ENCODE measurements at places on chromosomes 13 and 19.

- DNase-seq, result peak; percentile 70
These were observed at the start of gene ZNF610 for GRCh38 chr19:52336117-52336790. Gene ZNF610, plus strand, starts transcription at chr19:52336243. Its CDS starts 12,930 bp downstream, at chr19:52349173.

- no peak for DNase-seq
These were observed 17.5 kb upstream of the FLT3 start for GRCh38 chr13:28117689-28118377.

DNA sequence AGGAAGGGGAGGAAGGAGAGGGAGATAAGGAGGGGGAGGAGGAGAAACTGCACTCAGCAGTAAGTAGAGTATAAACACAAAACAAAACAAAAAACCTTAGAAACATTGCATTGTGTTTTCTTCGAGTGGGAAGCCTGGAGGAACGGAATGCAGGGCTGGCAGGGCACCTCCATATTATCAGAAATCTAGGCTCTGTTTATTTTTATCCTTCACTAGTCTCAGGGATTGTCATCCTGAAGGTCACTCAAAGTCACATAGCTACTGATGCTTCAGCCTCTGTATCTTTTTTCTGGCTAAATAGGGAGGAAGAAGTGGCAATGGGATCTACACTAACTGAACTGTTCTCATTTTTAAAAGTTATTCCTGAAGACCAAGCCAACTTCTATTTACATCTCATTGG, 467.8 kb downstream of the KCTD12 start:
- DNase-seq, result no peak

GRCh38 chr19:45769821-45770191, 754 bp upstream of the SIX5 start:
- DNase-seq, result peak; percentile 70

DNA sequence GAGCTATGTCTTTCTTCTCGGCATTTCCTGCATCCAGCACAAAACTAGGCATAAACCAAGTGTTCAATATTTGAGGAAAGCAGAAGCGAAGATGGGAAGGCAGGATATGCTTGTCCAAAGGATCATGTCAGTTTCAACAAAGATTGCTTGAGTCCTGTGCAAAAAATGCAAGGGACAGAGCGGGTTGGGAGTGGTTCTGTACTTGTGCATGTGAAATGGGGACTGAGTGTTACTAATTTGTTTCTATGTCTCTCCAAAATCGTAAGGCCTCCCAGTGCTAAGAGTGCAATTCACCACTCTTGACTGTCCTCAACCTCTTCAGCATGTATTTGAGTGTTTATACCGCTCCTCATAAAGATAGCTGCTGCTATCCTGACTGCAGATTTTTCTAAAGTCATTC, 166.2 kb downstream of the DLEU7 start:
- no peak for DNase-seq

DNA sequence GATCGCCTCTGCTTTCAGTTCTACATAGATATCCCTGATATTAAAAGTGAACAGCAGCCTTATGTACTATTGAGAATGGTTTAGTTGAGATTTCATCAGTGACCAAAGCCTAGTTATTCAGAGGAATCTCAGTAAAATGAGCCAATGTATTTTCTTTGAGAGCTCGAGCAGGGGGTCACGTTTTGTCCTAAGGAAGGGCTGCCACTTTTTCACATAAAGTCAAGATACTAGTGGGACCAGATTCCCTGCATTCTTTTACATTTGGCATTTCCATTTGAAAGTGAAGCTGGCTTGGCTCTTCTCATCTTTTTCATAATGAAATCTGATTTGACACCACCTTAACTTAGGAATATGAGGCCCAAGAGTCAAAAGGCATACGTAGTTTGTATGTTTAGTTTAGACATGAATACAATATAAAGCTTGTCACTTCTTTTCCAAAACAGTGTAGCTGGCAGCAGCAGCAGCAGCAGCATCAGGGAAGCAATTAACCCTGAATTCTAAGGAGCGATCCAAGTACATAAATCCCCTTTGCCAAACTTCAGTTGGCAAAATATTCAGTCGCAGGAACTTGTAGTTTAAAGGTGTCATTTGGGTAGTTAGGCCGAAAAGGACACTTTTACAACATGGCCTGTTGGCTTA, 1752.2 kb upstream of the PCDH20 start:
- no peak for DNase-seq

GRCh38 chr13:75752826-75753225, 116.7 kb downstream of the LMO7 start:
- no peak for DNase-seq

DNA sequence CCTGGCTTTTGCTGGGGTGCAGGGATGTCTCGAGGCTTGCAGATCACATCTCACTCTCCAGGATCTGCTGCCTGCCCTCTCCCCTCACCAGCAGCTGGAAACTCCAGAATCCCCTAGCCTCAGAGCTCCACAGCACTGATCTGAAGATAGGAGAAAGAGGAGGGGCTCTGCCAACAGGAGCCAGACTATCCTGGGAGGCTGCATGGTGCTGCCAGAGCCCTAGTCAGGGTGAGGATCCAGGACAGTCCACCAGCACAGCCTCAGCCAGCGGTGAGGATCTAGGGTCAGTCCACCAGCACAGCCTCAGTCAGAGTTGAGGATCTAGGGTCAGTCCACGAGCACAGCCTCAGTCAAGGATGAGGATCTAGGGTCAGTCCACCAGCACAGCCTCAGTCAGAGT, 65.2 kb downstream of the RAB20 start:
- DNase-seq, result no peak

- no peak for DNase-seq
These were observed 71.2 kb downstream of the GADD45B start for GRCh38 chr19:2547033-2547680.

DNA sequence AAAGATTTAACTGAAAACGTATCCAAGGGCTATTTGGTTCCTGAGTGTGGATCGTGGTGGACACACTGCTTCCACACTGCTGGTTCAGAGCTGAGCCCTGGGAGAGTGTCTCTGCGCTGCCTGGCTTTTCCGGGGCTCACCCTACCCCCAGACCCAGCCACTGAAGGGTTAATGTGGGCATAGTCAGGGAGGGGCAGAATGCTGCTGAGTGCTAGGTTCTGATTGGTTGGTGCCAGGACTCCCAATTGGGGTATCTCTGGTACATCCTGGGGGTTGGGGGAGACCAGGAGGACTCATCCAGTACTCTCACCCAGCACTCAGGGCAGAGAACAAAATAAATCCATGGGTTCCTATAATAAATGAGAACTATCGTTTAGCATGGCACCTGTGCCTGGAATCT, 142.3 kb downstream of the CACNA1A start:
- DNase-seq, result no peak

DNA sequence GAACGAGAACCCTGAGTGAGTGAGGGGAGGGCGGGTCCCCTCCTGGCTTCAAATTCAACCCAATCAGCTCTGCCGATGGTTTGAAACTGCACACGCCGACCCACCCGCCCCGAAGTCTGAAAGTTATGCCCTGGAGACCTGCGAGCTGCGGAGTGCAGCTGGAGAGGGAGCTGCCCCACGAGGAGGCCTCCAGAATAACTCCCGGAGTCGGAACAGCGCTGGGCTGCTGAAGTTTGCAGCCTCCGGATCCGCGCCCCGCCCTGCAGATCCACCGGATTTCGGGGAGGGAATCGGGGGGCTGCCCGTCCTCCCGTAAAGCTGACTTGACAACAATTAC, 7.0 kb downstream of the POU4F1 start:
- DNase-seq, result no peak

- DNase-seq, result no peak
These were observed 180.9 kb downstream of the B3GLCT start for GRCh38 chr13:31380715-31381114.

- no peak for DNase-seq
These were observed 6.5 kb upstream of the KCTD4 start for GRCh38 chr13:45207319-45207718.

DNA sequence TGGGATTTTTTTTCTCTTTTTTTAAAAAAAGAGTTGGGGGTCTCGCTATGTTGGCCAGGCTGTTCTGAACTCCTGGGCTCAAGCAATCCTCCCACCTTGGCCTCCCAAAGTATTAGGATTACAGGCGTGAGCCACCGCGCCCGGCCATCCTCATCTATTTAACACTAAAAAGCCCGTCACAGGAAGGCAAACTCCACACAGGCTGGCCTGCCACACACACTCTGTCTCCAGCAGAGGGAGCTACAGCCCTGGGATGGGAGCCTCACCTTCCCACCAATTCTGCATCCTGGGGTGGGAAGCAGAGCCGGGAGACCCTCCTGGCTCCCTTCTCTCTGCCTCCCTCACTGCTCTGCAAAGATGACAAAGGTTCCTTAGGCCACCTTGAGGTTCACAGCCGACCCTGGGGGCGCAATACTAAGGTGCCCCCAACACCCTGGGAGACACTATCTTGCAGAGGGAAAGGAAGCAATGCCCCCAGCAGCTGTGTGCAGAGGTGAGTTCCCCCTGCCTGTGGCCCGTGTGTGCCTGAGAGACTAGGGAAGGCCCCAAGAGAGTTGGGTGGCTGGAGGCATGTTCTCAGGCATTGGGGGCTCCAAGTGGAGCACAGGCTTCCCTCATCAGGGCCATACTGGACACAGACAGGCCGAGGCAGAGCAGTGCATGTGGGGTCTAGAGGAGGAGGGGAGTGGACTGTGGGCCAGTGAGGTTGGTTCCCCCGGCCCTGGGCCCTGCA, 27.4 kb upstream of the TIMM44 start:
- peak; percentile 45 for DNase-seq

- DNase-seq, result no peak
These were observed 63.9 kb downstream of the CEBPG start for GRCh38 chr19:33437393-33437820.

- DNase-seq, result no peak
These were observed 86.7 kb downstream of the ZAR1L start for GRCh38 chr13:32228330-32229041.

- no peak for DNase-seq
These were observed 11.7 kb downstream of the KCTD12 start for GRCh38 chr13:76874479-76874878.

DNA sequence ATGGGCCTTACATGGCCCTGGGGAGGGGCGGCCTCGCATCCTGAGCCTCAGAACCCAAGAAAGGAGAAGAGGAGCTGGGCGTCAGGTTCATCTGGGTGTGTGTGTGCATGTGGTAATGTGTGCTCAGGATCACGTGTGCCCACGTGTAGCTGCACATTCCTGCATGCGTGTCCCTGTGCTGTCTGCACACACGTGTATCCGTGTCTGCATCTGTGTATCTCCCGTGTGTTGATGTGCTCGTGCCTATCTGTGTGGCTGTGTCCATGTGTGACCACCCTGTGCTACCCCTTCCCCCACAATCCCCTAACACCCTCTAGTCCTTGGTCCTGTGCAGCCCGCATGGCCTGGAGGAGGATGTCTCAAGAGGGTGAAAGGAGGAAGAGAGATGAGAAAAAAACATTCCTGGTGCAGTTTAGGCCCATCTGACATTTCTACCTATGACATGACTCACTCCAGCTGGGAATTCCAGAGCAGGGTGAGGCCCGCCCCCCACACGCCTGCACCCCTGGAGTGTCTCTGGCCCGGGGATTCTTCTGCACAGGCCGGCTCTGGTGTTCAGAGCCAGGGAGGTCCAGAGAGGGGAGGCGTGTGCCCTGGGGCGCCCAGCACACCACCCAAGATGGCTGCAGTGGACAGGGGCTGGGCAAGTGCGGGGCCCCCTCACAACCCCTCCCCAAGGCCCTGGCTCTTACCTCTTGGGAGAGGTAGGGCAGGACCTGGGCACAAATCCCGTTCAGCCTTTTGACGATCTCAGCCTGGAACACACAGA, 7.1 kb downstream of the TLE5 start:
- DNase-seq, result no peak

GRCh38 chr13:40215311-40215710, 451.1 kb downstream of the FOXO1 start:
- DNase-seq, result no peak

- no peak for DNase-seq
These were observed at the start of gene ERICH4 for GRCh38 chr19:41442473-41443355. Gene ERICH4, plus strand, starts transcription at chr19:41443156. Its CDS starts 14 bp downstream, at chr19:41443170.

- DNase-seq, result no peak
These were observed 947.7 kb downstream of the EFNB2 start for GRCh38 chr13:105587786-105588185.

DNA sequence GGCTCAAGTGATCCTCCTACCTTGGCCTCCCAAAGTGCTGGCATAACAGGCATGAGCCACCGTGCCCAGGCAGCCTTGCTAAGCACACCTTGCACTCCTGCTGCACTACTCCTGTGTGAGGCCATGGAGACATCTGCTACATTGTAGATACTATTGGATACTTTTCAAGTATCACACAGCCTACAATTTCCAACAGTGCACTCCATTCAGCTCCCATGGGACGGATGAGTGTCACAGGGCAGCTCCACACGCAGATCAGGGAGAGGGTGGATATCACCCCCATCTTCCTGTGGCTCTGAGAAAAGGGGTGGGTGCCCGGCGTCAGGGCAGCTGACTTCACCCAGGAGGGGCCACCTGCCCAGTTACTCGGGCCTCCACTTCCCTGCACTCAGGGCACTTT, 39.1 kb upstream of the CCNE1 start:
- DNase-seq, result no peak

DNA sequence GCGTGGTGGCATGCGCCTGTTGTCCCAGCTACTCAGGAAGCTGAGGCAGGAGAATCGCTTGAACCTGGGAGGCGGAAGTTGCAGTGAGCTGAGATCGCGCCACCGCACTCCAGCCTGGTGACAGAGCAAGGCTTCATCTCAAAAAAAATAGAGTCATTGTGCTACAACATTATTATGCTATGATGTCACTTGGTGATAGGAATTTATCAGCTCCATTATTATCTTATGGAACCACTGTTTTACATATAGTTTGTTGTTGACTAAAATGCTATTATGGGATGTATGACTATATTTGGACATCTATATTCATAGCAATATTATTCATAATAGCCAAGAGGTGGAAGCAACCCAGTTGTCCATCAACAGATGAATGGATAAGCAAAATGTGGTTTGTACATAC, 26.4 kb upstream of the SLC7A1 start:
- DNase-seq, result no peak

GRCh38 chr13:25135896-25136295, 36.2 kb downstream of the AMER2 start:
- DNase-seq, result no peak

- DNase-seq, result peak; percentile 29
These were observed 9.6 kb downstream of the ABHD13 start for GRCh38 chr13:108227651-108228272.

DNA sequence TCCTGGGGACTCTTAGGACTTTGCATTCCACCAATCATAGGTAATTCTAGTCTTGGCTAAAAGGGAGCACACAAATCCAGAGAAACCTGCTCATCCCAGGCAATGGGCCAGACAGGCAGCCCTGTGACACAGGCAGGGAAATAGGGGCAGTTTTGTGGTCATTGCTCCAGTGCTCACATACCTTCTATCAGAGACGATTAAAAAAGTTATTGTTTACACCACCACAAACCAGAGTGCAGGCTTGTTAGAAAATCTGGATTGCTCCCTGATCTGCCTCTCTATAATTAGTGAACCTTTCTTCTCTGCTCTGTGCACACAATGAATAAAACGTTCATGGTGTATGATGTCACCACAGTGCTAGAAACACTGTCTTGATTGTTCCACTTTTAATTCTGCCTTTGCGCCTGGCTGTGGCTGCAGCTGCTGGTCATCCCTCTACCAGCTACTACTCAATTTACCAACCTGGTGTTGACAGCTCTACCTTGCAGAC, 121.6 kb upstream of the SPATA13 start:
- no peak for DNase-seq

GRCh38 chr13:101945435-101945834, 456.4 kb downstream of the FGF14 start:
- no peak for DNase-seq

- DNase-seq, result no peak
These were observed 912 bp downstream of the SSC5D start for GRCh38 chr19:55488986-55489710.

Data from OCI-LY7 (cell line).